ENCODE measurements at places on chromosomes 4 and X.

- no peak for DNase-seq
Measured at GRCh38 chr4:82360298-82361177, 13.3 kb downstream of the HNRNPD start.

- no peak for DNase-seq
Measured at GRCh38 chr4:78876568-78877320, 62.5 kb downstream of the PAQR3 start.

DNA sequence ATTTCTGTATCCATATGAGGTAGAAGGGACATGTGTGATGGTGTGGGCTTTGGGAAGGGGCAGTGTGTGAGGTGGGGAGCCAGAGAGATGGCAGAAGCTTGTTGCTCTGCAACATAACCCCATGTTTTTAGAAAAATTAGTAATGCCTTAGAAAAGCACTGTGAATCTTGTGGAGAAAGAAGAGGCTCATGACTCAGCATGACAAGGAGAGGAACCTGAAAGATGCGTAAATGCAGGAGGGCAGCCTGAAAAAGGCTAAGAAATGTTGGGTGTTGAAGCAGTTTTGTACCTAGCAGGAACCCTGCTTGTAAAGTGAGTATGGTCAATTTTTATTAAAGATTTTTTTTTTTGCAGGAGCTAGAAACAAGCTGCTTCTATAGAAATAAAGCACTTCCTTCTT, 59.8 kb downstream of the ARSJ start:
- DNase-seq = no peak

DNA sequence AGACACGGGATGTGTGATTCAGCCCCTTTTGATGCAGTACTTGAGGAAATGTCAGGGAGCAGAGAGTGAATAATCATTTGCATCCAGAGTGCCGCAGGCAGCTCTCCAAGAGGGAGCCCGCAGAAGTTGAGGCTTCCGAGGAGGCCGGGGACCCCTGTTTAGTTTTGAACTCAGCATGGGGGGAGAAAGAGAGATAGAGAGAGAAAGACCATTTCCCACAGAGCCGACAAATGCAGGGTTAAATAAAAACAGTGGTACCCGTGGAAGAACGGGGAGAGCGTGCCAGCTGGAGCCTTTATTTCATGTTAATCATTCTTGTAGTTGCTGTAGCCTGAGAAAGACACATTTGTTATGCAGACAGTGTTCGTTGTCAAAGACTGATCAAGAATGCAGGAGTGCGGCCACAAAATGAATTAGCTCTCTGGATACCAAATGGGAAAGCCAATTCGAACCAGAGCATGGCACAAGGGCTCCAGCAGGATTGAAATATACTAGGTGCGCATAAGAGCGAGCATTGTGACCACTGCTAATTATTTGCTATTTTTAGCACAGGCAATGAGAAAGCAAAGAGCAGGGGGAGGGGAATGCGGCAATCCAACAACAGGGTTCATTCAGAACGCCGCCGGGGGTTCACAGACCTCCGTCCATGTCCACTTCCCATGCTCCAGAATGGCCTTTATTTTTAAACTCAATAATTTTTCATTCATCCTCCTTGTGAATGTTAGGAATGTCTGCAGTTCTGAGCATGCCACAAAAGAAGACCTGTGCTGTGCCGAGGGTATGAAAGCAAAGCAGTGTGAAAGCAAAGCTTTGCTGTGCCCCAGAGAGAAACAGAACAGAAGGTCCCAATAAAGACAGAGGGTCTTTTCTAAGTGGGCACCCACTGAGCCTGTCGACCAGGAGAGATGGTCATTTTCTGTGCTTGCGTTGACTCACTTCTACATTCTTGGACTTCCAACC, 243.9 kb upstream of the VCX3A start:
- no peak for DNase-seq

GRCh38 chr4:151887031-151887815, 126.4 kb upstream of the GATB start:
- DNase-seq = no peak

DNA sequence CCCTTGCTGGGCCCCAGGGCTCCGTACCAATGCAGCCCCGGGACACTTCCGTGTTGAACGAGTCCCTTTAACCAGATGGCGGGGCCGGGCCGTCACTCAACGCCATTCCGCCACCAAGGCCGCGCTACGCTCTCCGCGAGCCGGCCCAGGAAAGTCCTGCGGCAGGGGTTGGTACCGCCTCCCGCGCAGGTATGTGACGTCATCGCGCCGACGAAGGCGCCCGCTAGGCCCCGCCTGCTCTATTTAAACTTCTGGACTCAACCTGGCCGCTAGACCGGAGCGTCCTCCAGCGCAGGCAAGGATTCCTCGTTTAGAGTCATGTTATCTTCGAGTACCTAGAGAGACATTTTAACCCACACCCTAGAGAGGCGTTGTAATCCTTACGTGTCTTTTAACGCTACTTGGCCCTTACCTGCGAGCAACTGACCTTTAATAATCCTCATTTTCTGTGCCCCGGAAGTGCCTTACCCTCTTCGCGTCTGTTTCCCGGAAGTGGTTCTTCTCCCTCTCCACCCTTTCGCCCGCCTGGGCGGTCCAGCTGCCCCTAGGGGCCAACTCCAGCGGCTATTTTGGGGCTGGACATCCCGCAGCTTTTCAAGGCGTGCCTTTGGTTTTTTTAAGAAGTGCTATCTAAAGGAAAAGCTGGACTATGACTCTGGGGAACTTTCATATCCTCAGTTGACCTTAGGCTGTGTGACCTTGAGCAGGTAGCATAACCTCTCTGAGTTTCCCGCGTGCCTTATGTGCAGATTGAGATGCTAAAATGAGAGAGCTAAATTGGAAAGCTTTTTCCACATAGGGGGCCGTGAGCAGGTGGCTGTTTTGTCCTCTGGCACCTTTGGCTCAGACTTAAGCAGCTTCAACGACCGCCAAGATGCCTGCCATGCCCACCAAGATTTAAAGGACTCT, at the start of gene PNPLA4:
Gene PNPLA4 (minus strand): TSS at position 155 of the 909 bp plus-strand sequence. CDS start 1,294 bp downstream, outside the sequence.
- peak; percentile 95 for DNase-seq

DNA sequence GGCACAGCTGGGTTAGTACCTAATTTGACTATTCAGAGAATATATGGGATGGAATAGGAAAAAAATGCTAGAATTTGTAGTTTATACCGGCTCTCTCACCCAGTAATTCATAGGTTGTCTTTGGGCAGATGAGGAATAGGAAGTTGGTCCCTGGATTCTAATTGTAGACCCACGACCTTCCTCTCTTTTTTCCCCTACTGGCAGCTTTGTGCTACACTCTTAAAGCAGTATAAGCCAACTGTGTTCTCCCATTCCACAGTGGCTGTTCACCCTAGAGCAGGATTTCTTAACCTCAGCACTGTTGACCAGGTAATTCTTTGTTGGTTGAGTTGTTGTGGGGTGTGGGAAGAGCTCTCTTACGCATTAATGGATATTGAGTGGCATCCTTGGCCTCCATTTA, 92.9 kb downstream of the FNIP2 start:
- DNase-seq = no peak

DNA sequence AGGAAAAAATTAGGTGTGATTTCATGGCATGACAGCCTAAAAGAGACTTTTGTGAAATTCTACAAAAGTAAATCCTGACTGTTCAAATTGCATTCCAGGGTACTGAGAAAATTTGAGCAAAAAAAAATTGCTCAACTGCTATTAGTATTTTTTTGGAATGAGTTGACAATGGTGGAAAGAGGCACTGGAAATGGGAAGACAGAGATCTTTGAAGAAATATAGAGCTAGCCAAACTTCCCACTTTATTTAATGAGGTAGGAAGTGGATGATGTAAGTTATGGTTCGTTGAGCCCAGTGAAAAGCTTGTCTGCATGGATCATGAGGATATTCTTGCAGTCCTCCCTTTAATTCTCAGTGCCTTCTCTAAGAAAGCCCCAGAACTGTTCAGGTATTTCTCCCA, 183.8 kb downstream of the PTTG2 start:
- DNase-seq = no peak

DNA sequence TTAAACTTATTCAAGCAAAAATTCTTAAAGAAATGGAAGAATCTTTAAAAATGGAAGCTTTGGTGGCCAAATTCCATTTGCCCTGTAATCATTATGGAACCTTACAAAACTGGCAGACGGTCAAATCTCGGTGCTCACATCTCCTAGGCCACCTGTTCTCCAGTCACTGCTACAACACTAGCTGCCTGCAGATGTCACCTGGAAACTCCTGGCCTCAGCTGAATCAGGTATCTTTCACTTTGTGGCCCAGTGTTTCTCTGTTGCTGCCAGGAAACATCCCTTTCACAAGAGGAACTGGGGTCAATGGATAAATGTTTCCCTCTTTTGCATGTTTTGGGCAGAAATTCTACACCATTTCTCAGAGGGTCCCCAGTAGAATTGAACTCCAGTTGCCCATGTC, 4.2 kb upstream of the CXCL3 start:
- DNase-seq = no peak

GRCh38 chr4:138864961-138865720, 150.4 kb upstream of the NOCT start:
- no peak for DNase-seq

DNA sequence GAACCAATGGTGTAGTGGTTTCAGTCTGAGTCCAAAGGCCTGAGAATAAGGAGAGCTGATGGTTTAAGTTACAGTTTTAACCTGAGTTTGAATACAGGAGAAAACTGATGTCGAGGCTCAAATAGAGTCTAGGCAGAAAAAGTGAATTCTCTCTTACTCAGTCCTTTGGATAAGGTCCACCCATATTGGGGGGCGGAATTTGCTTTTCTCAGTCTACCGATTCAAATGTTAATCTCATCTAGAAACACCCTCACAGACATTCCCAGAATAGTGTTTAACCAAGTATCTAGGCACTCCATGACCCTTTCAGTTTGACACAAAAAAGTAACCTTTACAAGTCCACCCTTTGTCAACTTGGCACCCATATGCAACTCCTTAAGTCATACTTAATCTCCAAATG, 216.0 kb downstream of the GRID2 start:
- DNase-seq = no peak

DNA sequence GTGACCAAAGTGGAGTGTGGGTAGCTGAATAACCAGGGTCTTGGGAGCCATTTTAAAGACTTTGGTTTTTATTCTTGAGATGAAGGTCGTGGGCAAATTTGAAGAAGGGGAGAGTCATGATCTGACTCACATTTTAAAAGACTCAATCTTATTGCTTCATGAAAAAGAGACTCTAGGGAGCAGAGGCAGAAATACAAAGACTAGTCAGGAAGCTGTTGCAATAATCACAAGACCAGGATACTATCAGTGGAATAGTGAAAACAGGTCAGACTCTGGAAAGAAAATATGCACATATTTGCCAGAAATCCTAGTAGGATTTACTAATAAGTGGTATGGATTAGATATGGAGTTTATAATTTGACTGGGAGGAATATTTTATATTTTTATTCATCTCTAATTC, 448.4 kb downstream of the RAPGEF2 start:
- DNase-seq = no peak

DNA sequence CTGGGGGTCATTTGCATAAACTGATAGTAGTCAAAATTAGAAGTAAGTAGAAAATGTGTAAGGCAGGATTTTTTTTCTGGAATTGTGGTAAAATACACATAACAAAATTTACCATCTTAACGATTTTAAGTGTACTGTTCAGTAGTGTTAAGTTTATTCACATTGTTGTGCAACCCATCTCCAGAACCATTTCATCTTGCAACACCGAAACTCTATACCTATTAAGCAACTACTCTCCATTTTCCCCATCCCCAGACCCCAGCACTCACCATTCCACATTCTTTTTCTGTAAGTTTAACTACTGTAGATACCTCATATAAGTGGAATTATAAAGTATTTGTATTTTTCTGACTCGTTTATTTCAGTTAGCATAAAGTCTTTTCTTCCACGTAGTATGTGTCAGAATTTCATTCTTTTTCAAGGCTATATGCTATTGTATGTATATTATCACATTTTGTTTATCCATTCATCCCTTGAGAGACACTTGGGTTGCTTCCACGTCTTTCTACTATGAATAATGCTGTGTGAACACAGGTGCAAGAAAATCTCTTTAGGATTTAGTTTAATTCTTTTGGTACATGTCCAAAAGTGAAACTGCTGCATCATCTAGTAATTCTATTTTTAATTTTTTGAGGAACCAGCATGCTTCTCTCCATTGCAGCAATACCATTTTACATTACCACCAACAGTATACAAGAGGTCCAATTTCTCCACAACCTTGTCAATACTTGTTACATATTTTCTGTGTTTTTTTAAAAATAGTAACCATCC, 39.1 kb upstream of the NSUN7 start:
- no peak for DNase-seq

- DNase-seq = no peak
Measured at GRCh38 chrX:6849716-6850414, 297.6 kb upstream of the STS start.

DNA sequence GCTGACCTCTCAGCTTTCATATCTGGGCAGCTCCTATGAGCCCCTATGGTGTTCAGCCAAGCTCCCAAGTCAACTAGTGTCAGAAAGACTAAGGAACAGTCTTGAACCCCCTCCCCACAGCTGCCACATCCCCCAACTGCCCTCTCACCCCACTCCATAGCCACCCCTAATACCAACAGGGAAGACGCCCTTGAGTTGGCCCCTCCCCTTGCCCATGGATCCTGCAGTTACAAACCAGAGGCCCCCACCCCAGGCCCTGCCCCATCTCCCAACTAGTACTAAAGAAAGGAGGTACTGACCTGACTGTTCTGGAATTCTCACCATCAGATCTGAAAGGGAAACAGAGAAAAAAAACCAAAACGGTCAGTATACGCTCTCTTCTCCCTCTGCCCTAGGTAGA, 10.2 kb upstream of the IQSEC2 start:
- no peak for DNase-seq

- DNase-seq = no peak
Measured at GRCh38 chr4:130395871-130396270, 1299.9 kb downstream of the C4orf33 start.

GRCh38 chr4:111707491-111707890, 437.8 kb upstream of the FAM241A start:
- no peak for DNase-seq

- no peak for DNase-seq
Measured at GRCh38 chrX:139929876-139930275, 3.0 kb downstream of the ATP11C start.

DNA sequence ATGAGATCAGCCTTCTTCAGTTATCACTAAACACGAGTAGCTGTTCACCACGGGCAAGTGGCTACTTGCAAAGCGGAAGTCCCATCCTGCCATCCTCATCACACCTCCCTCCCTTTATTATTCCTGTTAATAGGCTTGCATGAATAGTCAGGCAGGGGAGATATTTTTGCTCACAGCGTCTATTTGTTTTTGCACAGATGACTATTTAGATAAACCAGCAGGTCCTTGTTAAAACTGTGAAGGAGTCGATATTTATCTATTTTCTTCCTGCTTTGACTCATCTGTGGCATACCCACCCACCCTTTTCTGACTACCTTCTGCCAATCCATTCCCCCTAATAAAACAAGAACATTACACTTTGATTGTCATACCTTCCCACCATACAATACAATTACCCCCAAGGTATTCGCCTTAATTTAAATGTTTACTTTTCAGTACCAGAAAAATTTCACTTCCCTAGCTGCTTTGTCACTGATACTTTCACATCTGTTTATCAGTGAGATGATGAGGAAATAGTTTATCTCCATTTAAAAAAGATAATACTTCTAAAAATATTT, 96.6 kb upstream of the BANK1 start:
- no peak for DNase-seq

GRCh38 chr4:176584031-176584606, 208.6 kb downstream of the VEGFC start:
- no peak for DNase-seq

All from NCI-H1417 treated with DMSO at 0.1 percent for 48 hours (cell line).